Umbilical cord (tissue), 2 donors: ENCODE measurements at places on chromosomes 3 and 15.

GRCh38 chr3:153503873-153504272 lies 341.8 kb downstream of the RAP2B start:
- no peak for DNase-seq

- no peak for DNase-seq
Observed at GRCh38 chr15:34085746-34086145, 15.9 kb downstream of the EMC7 start.

DNA sequence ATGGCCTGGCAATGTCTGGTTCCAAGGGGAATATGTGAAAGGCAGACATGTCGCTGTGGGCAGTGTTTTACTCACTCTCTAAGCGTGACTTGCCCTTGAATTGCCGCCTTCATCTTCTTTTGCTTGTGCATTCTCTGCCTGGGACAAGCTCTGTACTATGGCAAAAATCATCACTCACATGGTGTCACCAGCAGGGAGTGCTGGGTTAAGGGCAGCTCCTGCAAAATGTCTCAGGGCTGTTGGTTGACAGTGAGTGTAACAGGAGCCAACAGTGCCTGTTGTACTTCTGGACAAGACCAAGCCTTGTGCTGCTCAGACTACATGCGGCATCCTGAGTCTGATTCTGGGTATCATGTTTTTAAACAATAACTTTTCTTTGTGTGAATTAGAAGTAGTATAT lies 45.3 kb upstream of the KY start:
- no peak for DNase-seq

DNA sequence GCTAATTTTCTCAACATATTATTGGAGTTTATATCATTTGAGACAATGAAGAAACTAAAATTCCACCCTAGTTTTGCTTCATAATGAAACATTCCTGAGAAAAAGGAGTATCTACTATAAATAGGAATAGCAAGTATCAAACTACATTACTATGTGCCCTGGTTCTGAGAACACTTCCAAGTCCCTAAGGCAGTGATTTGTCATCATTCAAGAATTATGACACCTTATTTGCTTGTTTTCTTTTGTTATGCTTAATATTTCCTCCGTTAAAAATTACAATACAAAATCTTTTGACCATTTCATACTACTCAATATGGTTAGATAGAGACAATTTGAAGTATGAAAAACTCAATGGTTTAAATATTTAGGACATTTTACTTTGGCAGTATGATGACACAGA lies 707.8 kb upstream of the GOLIM4 start:
- no peak for DNase-seq

GRCh38 chr3:147415874-147416273 lies 6.7 kb downstream of the ZIC1 start:
- DNase-seq, result no peak

DNA sequence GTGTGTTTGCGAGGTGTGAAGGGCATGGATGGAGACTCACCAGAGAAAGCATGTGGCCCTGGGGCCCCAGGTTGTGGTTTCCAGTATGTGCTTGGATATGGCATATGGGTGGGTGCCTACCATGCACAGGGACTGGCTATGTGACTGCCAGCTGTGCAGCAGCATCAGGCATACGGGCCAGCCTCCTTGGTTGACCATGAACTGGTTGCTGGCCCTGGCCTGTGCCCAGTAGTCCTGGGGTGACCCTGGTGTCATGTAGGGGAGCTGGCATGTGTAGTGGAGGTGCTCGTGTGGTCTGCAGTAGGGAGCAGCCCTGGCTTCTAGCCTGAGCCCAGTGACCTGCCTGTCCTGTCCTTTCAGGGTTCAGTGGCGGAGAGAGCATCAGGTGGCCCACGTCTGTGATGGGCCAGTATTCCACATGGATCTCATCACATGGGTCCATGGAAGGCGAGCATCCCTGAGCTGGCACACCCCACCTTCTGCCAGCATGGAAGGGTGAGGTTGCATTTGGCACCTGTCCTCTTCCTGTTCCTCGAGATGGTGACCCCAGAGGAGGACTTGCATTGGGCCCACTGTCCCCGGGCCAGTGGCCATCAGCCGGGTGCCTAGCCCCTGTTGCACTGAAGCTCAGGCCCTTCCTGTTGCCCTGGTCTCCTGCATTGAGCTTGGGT lies 228.9 kb downstream of the SNRPN start:
- DNase-seq, result no peak

DNA sequence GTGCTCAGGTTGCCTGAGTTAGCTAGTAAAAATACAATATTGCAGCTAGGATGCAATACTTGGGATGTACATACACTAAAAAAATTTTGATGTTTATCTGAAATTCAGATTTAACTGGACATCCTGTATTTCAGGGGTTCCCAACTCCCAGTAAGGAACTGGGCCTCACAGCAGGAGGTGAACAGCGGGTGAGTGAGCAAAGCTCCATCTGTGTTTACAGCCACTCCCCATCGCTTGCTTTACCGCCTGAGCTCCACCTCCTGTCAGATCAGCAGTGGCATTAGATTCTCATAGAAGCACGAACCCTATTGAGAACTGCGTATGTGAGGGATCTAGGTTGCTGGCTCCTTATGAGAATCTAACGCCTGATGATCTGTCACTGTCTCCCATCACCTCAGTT lies 285.1 kb upstream of the PROK2 start:
- no peak for DNase-seq
